ENCODE measurements at places on chromosomes 2 and 18. TPM values are rescaled to one million over a fixed set of nuclear protein-coding genes. Genes with fewer than 3 reads are reported as not detected.

DNA sequence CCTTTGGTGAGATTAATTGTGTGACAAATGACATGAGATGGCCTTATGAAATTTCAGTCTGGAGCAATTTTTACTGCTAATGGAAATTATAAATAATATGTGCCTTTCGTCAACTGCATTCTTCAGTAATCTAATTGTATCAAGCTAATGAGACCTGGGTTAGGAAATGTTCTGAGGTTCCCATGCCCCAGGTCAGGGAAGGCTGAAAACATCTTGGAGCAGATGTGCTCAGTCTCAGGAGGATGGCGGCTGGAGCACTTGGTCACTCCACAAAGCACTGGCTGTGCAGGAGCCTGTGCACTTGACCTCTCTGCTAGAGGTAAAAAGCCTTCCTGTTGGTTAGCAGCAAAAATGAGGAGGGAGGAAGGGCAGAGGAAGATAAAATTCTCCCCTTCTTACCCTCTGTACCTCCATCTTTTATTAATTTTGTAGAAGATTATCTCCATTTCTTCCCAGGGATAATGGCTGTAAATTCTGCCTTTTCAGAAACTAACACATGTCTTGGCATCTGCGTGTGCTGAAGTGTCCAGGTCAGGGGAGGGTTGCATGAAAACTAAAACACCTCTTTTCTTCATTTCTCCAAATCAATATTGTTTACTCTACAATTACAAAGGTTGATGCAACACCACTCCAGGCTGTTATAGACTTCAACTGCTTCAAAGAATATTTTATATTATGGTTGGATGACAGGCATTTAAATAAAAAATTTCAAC lies 1606.4 kb upstream of the ACVR2A start:
- DNase-seq, result peak; percentile 36

- no peak for DNase-seq
Observed at GRCh38 chr2:32938934-32939333, 7.8 kb upstream of the LTBP1 start.

DNA sequence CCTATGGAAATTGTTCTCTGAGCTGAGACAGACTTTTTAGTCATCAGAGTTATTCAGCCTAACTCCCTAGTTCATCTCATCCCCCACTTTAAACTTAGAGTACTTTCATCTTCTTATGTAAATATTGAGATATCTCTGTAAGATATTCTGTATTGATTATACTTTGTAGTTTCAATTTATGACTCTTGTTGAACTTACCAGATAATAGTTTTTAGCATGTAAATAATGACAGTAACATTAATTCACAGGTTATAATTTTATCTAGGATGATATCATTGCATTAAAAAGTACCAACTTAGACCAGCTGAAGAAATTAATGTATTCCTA lies 14.8 kb upstream of the EIF2AK2 start:
- no peak for DNase-seq

DNA sequence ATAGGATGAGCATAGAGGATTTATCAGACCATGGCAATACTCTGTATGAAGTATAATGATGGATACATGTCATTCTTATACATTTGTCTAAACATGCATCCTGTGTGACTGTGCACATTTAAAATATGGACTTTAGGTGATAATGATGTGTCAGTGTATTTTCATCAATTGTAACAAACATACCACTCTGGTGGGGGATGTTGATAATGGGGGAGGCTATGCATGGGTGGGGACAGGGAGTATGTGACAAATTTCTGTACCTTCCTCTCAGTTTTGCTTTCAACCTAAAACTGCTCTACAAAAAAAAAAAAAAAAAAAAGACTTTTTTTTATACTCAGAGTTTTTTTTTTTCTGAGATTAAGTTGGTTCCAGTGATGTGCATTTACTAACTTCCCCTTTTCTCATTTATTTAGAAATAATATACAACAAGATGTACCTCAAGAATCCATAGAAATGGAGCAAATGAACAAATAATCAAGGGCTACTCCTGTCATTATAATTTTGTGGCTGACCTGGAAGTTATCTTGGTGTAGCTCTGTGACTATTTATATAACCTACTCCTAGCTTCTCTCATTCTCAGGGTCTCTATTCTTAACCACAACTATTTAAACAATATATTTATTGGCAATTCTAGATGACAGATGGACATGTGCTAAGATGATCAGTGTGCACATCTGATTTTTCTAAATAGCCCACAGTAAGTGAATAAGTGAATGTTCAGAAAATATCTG lies 108.9 kb upstream of the ITGA4 start:
- DNase-seq, result no peak

DNA sequence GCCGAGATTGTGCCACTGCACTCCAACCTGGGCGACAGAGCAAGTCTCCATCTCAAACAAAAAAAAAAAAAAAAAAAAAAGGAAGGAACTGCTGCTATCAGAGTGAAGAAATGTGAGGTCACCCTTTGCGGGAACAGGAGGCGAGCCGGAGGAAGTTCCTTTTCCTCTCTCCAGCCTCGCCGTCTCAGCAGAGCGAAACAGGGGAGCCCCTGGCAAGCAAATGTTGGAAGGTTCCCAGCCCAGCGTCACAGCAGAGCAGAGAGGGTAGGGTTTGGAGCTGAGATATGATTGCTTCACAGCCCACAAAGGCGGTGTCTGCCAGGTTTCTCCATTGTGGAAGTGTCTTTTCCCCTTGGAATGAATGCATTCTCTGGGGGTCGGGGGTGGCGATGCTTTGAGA lies 28.5 kb downstream of the SLC20A1 start:
- peak; percentile 24 for DNase-seq

IL1A gene
- total RNA-seq, result 0.32 TPM

GRCh38 chr2:42572297-42573081 lies 4.1 kb downstream of the MTA3 start:
- no peak for DNase-seq

RAMP1 gene
- total RNA-seq, result 35.0 TPM

SELENOI gene
- total RNA-seq, result 34.1 TPM

DNA sequence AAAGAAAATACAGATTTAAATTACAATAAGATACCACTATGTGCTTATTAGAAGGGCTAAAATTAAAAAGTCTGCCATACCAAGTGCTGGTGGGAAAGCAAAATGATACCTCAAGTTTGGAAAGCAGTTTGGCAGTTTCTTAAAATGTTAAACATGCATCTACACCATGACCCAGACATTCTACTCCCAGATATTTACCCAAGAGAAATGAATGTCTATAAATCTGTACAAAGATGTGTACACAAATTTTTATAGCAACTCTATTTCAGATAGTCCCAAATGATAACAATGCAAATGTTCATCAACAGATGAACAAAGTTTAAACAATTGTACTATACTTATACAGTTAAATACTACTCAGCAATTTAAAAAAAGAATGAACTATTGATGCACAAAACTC lies 7.1 kb upstream of the DSG4 start:
- no peak for DNase-seq

- DNase-seq, result no peak
Observed at GRCh38 chr2:10078001-10078400, 2.2 kb downstream of the CYS1 start.

DNA sequence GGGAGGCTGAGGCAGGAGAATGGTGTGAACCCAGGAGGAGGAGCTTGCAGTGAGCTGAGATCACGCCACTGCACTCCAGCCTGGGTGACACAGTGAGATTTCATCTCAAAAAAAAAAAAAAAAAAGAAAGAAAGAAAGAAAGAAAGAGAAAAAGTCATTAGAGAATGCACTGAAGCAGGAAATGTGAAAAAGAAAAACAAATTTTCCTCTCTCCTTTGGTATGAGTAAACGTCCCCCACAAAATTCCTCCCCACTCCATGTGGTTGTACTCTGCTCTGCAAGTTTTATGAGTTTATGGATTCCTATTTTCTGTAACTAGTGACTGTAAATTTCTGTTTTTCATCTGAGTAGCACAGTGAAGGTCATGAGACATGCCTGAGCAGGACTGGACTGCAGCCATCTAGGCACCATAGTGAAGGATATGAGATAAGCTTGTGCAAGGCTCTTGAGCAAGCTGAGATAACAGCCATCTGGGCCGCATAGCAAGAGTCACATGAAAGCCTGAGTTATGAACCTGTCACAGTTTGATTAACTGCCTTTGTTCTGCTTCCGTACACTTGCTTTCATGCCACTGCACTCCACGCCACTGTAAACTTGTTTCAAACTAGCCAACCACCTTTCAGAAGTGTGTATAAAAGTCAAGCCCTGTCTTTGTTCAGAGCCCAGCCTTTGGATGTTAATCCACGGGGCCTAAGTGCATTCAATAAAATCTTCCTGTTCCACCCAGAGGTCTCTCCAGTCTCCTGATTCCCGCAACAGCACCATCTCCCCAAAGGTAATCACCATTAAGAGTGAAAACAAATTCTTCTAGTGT lies 50.2 kb downstream of the SKA1 start:
- DNase-seq, result peak; percentile 91

DNA sequence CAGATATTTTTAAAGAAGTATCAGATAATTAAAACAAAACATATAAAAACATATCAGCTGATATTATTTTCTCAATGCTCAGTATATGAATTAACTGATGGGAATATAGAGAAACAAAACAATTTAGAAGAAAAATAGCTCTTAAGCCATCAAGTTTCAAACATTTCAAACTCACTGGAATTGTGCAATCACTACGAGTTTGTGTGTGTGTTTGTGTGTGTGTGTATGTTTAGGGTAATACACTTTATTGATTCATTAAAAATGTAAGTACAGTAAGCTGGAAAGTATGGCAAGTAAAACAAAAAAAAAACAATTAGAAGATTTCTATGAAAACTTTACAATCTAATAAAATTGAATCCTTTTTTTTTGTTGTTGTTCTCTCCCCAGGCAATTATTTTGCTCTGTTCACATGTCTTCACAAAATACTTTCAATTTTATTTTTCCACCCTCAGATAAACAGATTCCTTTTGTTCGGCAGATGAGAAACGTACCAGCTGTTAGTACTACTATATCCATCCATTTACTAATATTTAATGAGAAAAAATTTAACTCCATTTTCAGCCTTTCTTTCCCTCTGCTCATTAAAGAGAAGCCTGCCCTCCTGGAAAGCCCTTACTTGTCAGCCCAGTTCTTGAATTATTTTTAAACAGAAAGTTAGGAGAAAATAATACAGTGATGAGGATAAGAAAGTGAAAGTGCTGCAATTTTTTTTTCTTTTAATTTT lies 87.6 kb downstream of the SLC8A1 start:
- DNase-seq, result peak; percentile 57
